ENCODE measurements at places on chromosomes 16 and 17.

GRCh38 chr17:34493917-34494316, 85.5 kb upstream of the TMEM132E start:
- DNase-seq = no peak

GRCh38 chr16:50275098-50275415, 8.7 kb downstream of the ADCY7 start:
- DNase-seq = no peak

DNA sequence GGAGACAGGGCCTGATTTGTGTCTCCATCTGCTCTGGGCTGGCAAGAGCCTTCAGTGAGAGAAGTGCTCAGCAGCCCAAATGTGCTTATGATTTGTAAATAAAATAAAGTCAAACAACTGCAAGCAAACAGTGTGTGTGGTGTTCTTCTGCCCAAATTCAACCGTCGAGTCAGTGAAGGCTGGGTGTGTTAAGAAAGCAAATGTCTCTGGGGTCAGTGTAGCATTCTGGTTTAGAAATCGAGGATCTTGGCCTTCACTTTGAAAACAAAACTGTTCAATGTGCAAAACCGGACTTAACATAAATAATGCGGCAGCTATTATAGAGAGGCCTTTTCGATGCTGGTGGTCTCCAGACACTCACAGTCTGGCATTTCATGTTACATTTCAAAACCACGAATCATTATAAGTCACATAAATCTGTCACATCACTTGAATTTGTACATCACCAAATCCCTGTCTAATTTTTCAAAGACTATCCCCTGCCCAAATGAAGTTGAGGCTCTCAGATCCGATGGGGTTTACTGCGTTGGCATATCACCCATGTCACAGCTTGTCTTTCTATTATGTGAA, 158.6 kb upstream of the MYOCD start:
- DNase-seq = no peak

GRCh38 chr16:74909665-74910064, 75.3 kb downstream of the WDR59 start:
- DNase-seq = no peak

DNA sequence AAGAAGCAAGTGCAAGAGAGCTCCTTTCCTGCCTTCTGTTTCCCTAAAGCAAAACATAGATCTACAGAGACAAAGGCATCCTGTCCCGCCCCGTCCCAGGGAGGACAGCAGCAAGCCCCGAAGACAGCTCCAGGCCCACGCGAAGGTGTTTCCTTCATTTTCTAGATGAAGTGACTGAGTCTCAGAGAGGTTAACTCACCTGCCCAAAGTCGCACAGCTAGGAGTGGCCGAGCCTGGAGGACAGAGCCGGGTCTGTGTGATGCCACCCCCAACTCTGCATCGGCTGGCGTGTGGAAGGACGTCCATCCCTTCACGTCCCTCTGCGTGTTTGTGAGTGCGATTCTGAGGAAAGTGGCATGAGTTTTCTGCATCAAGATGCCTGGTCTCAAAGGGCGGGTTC, 187.2 kb upstream of the CHMP6 start:
- no peak for DNase-seq

GRCh38 chr16:55263271-55264250, 60.4 kb upstream of the IRX6 start:
- DNase-seq = no peak

GRCh38 chr17:954431-955164, 25.0 kb downstream of the NXN start:
- DNase-seq = no peak

DNA sequence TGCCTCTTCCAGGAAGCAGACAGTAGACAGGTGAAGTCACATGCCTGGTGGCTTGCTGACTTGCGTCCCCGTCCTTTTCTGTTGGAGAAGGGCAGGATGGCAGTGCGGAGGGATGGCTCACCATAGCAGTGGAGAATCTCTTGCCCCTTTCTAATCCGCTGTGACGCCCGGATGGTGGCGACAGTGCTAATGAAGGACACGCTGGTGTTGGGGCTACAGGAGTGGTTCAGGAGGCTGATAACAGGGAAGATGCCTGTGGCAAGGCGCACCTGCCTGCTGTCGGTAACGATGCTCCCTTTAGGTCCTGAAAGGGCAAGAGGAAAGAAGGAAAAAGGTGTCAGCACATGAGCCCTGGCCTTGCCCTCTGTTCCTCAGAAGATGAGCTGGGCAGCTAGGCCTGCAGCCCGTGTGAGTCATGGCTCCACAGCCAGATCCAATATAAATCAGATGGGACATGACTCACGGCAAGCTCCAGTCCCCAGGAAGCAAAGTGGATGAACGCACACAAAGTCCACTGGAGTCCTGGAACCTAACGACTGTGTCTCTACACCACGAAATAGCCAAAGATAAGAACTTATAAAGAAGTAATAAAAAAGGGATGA, 25.5 kb downstream of the SERPINF1 start:
- no peak for DNase-seq

GRCh38 chr17:67469208-67469980, 92.3 kb downstream of the PITPNC1 start:
- DNase-seq = no peak

DNA sequence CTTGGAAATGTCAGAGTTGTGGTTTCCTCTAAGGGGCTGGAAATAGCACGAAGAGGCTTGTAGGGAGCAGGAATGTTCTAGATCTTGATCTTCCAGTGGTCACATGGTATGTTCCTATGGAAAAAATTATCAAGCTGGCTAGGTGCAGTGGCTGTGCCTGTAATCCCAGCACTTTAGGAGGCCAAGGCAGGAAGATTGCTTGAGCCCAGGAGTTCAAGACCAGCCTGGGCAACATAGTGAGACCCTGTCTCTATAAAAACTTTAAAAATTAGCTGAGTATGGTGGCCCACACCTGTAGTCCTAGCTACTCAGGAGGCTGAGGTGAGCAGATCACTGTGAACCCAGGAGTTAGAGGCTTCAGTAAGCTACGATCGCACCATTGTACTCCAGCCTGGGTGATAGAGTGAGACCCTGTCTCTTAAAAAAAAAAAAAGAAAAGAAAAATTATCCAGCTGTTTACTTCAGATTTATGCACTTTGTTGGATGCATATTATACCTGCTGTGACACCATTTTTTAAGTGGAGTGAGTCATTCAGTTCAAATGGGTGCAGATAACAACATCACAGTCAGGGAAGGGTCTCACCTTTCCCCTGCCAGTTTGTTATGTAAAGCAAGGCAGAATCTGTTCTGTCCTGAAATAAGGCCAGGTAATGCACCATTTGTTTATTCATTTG, 65.7 kb upstream of the LYRM9 start:
- no peak for DNase-seq

- DNase-seq = no peak
Measured at GRCh38 chr16:87556941-87557459, 45.3 kb upstream of the JPH3 start.

DNA sequence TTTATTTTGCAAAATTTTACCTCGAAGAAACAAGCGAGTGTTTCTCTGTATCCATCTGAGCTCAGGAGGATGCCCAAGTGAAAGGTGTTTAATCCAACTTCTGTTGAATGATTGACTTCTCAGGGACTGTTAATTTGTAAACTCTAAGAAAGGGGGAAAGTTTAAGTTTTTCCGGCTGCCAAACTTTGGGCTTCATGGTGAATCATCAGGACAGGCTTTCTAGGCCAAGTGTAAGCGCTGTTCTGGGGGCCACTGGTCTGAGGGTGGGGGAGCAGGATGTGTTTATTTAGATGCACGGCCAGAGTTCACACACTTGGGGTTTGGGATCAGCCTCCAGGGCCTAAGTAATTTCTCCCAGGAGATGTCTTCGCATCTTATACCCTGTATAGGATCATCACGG, 110.4 kb downstream of the PITPNC1 start:
- no peak for DNase-seq

GRCh38 chr17:81518113-81518784, 5.7 kb upstream of the ACTG1 start:
- no peak for DNase-seq

GRCh38 chr16:71249399-71249798, 18.9 kb upstream of the HYDIN start:
- DNase-seq = no peak

- no peak for DNase-seq
Measured at GRCh38 chr17:8857919-8858318, 9.6 kb downstream of the PIK3R6 start.

DNA sequence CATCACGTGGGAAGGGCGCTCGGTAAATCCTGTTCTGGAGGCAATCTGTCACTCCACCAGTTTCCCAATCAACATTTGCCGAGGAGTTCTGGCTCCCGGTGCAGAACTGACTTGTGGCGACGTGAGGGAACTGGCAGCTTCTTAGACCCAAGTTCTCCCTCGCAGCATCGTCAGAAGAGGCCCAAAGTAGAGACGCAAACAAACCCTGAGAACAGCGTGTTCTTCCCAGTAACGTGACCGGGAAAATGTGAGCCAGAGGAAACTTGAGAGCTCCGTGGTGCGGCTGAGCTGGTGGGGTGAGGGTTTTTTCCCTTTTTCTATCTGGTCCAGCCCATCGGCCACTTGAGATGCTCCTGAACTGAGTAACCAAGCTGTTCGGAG, 158.9 kb upstream of the CACNG5 start:
- DNase-seq = no peak
